ENCODE measurements at places on chromosomes 4 and X. TPM values are rescaled to one million over a fixed set of nuclear protein-coding genes. Genes with fewer than 3 reads are reported as not detected.

DNA sequence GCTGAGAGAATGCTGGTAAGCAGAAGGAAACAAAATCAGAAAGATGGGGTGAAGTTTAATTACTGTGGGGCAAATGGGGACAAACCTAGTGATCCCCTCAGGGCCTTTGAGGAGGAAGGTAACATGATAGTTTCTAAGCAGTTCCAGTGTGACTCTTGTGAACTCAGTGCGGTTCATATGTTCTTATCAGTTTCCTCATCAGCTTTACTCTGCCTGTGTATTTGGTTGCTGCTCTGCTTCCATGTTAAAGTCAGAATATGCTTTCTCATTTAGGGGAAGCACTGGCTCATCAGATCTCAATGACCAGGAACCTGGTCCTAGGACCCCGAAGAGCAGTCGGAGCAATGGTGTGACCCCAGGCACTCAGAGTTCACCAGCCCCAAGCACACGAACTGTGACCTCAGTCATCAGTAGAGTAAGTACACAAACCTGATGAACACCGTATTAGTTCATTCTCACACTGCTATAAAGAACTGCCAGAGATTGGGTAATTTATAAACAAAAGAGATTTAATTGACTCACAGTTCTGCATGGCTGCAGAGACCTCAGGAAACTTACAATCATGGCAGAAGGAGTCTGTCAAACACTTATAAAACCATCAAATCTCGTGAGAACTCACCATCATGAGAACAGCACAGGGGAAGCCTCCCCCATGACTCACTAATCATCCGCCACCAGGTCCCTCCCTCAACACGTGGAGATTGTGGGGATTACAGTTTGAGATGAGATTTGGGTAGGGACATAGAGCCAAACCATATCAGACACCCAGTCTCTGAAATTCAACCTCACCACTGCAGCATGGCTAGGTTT is 83.0 kb downstream of the SYTL5 start:
- no peak for DNase-seq

GRCh38 chr4:152633118-152633517 is 46.7 kb downstream of the TMEM154 start:
- no peak for DNase-seq

Gene RNF212
- 2.0 TPM for total RNA-seq

Gene ARMCX2
- total RNA-seq: 96.5 TPM

DNA sequence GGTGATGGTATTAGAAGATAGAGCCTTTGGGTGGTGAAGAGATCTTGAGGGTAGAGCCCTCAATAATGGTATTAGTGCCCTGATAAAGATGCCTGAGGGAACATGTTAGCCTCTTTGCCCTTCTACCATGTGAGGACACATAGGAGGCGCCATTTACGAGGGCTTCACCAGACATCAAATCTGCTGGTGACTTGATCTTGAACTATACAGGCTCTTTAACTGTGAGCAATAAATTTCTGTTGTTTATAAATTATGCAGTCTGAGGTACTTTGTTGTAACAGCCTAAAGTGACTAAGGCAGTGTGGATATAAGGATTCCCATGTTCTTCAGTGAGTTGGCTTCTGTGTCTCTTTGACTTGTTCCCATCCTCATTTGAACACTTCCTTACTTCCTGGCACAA is 11.8 kb downstream of the MOB1B start:
- no peak for DNase-seq

All from astrocyte (in vitro differentiated cells and primary cell).